NAMALWA (cell line): ENCODE measurements at places on chromosomes 3 and 15.

- DNase-seq: no peak
Measured at GRCh38 chr15:76865548-76865991, 39.6 kb downstream of the SCAPER start.

- DNase-seq: no peak
Measured at GRCh38 chr3:2523281-2523836, 424.7 kb downstream of the CNTN4 start.

- no peak for DNase-seq
Measured at GRCh38 chr15:64560501-64560900, 100.1 kb downstream of the ZNF609 start.

DNA sequence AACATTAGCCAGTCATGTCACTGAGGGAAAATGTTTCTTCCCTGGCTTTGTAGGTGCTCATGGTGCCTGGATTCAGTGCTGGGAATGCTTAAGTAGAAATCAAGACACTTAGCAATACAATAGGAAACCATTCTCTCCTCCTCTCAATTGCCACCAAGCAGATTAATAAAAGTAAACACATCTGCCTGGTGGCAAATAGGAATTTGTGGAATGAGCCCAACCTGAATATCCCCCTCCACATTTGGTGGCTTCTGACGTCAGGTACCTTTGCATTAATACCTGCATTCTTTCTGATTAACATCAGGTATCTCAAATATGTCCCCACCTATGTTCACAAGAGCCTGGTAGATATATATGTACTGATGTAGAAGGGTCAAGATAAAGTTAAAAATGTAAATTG is 42.7 kb downstream of the PPP2R3A start:
- no peak for DNase-seq

- DNase-seq: no peak
Measured at GRCh38 chr3:129441782-129442181, 1.8 kb downstream of the IFT122 start.

- DNase-seq: peak; percentile 22
Measured at GRCh38 chr3:188916934-188917401, 254.8 kb upstream of the TPRG1 start.

- DNase-seq: no peak
Measured at GRCh38 chr15:92881211-92881754, 18.8 kb upstream of the CHD2 start.

DNA sequence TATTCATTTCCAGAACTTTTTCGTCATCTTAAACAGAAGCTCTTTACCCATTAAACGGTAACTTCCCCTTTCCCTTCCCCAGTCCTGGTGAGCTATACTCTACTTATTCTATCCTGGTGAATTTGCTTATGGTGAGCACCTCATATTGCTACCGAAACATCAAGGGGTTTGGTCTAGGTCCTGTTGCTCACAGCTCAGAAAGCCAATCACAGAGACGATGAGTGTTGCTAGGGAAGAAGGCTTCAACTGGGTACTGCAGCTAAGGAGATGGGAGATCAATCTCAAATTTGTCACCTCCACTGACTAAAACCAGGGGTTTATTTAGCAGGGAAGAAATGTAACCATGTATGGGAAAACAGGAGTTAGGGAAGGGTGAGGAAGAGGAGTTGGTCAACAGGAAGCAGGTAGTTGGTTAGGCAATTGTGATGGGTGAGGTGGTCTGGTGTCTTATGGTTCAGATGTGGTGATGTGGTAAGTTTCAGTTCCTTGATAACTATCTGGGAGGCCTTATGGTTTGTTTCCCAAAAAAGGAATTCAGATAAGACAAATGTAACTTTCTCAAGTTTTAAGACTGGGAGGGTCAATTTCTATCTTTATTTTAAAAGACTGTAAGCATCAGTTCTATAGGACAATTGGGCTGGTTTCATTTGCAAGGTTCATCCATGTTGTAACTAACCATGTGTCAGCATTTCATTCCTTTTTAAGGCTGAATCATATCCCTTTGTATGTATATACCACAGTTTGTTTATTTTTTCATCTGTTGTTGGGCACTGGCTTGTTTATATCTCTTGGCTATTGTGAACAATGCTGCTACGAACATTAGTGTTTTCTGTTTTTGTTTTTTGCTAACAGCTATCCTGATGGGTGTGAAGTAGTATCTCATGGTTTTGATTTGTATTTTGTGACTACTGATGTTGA is 24.3 kb downstream of the ARHGAP11B start:
- DNase-seq: peak; percentile 17

- DNase-seq: no peak
Measured at GRCh38 chr3:112411425-112411824, 78.5 kb downstream of the CD200 start.

GRCh38 chr3:45553469-45553974 is 41.0 kb upstream of the LIMD1 start:
- DNase-seq: peak; percentile 72

- DNase-seq: no peak
Measured at GRCh38 chr3:129025108-129025507, 24.0 kb downstream of the EFCC1 start.

- DNase-seq: no peak
Measured at GRCh38 chr3:160398820-160399124, 253 bp downstream of the IFT80 start.

GRCh38 chr3:174318181-174318580 is 541.0 kb upstream of the NAALADL2 start:
- no peak for DNase-seq

GRCh38 chr3:55000546-55000945 is 72.7 kb upstream of the LRTM1 start:
- no peak for DNase-seq

DNA sequence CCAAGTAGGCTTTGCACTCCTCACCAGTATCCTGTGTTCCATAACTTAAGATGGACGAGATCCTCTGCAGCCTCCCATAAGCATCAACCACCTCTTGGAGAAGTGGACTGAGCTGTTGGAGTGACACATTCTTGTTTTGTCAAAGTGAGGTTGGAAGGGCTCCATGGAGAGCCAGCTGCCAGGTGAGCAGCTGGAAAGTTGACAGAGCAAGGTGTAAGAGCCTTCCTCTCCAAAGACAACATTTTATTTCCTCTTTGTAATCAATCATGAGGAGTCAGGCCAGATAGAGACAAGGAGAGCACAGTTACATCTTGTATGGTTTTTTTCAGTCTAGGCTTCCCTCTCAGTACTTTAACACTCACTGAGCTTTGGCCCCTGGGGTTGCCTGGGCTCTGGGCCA is 5.1 kb downstream of the ABI3BP start:
- DNase-seq: no peak

- DNase-seq: peak; percentile 53
Measured at GRCh38 chr15:50189633-50190032, 7.6 kb downstream of the SLC27A2 start.

GRCh38 chr3:182484682-182485081 is 308.6 kb upstream of the ATP11B start:
- DNase-seq: no peak

- DNase-seq: no peak
Measured at GRCh38 chr3:122679882-122680474, 661 bp upstream of the PARP14 start.

GRCh38 chr3:135539854-135540253 is 425.7 kb upstream of the PPP2R3A start:
- DNase-seq: no peak

DNA sequence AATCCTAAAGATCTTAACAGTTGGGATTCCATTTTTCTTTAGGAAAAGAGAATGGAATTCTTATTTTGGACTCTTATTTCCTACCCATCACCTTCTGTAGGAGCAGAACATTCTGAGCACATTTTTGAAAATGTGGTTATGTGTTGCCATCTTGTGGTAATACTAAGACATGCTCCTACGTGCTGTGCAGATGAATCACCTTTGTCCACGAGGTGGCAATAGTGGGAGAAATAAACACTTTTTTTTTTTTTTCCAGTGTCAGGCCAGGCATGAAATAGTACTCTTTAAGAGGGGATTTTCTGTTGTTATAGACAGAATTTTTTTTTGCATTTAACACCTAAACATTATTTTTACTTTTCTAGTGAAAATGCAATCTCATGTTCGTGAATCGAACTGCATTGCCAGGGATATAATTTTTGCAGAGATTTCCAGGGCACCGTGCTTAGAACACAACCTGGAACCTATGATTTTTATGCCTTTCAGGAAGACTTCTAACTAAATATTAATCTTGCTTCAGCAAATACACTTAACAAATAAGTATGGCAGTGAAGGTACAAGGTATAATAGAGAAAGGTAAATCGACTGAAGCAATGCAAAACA is 196.6 kb downstream of the GAP43 start:
- DNase-seq: peak; percentile 88

GRCh38 chr3:8460050-8460708 is 41.4 kb upstream of the LMCD1 start:
- no peak for DNase-seq

DNA sequence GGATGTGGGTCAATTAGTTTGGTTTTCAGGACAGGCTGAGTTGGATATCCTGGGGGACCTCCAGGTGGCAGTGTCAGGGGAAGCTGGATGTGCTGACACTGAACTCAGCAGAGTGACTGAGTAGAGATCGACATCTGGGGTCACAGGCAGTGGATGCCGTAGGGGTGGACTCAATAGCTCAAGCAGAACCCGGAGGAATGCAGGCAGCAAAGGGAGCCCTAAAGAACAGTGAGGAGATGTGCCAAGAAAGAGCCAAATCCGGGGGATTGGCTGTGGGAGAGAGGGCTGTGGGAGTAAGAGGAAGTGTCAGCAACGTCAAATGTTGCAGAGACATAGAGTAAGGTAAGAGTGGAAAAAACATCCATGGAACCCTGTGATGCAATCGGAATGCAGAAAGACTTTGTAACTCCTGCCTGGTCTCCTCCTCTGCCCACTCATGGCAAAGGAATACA is 11.6 kb downstream of the CCR5AS start:
- no peak for DNase-seq

DNA sequence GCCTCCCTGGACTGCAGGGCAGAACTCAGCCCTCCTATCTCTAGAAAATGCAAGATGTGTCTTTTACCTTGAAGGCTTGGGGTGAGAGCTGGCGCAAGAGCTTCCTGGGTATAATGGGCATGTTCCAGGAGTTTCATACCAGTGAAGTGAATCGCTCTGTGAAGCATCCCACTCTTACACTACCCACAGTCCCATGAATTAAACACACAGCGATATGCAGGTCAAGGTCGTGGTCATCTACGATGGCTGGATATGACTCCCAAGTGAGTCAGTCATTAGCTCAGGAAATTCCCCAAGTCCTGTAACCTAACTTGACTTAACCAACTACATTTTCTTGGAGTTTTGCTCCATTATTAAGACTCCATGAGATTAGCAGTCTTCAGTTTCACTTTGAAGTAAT is 439.7 kb downstream of the NTRK3 start:
- no peak for DNase-seq

GRCh38 chr15:42474827-42475226 is 16.1 kb downstream of the ZNF106 start:
- no peak for DNase-seq

GRCh38 chr15:95162069-95162468 is 930.7 kb downstream of the MCTP2 start:
- no peak for DNase-seq

DNA sequence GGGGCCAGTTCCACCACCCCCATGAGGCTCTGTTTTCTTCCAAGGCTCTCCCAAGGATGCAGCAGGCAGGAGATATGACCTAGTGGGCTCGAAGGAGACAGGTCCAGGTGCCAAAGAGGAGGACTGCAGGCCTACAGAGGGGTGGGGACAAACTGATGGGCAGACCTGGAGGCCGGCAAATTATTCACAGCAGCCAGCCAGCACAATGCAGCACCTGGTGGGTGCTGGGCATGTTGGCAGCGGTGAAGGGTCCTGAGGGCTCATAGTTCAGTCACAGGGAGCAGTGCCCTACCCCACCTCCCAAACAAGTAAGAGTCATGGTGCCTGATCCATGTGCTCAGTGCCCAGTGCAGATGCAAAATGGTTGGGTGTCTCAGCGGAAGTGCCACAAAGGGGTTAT is 171.7 kb downstream of the ABHD5 start:
- DNase-seq: no peak

- peak; percentile 74 for DNase-seq
Measured at GRCh38 chr15:58070801-58071418, 5.4 kb upstream of the ALDH1A2 start.

DNA sequence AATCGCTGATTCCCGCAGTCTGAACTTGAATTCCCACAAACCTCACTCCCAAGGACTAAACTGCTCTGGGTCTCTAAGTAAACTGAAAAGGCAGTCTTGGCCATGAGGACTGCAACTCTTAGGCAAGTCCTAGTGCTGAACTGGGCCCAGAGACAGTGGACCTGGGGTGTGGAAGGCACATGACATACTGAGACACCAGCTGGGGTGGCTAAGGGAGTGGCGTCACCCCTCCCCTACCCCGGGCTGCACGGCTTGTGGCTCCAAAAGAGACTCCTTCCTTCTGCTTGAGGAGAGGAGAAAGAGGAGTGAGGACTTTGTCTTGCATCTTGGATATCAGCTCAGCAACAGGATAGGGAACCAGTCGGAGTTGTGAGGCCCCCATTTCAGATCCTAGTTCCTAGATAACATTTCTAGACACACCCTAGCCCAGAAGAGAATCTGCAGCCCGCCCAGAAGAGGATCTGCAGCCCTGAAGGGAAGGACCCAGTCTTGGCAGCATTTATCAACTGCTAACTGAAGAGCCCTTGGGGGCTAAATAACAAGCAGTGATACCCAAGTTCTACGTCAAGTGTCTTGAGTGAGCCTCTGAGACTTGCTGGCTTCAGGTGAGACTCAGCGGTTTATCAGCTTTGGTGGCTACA is 110.7 kb upstream of the C3orf80 start:
- no peak for DNase-seq

- no peak for DNase-seq
Measured at GRCh38 chr15:28955993-28956421, 70.2 kb downstream of the APBA2 start.

GRCh38 chr3:52078781-52079560 is 22.6 kb upstream of the DUSP7 start:
- DNase-seq: no peak

- peak; percentile 21 for DNase-seq
Measured at GRCh38 chr15:91942720-91943394, 89.3 kb downstream of the SLCO3A1 start.

DNA sequence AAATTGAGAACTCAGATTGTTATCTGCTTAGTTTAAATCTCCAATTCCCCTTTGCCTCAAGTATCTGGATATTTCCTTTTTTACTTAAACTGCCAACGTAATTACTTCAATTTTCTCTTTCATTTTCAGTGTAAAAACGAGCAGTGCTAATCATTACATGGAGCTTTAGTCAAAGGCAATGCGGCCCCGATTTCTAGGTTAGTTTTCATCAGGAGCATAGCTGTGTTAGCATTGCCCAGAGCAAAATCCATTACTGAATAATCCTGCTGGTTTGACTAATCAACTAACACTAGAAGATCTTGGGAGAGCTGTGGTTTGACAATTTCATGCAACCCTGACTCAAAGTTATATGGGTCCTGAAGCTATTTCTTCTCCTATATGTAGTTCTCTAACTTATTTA is 46.2 kb downstream of the ZPLD1 start:
- DNase-seq: no peak

DNA sequence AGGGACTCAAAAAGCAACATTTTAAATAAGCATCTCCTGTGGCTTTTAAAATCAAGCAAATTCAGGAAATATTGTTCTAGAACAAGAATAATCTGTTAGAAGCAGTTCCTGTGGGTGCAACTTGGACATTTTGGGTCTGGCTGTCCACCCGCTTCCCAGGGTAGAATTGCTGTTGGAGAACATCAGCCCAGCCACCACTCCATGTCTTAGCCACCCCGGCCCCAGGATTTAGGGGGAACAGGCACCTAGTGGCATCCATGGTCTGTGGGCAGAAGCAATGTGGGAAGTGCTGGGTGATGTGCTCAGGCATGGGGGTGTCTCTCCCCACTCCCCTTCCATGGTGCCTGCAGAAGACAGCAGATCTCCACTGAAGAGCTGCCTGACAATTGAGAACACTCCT is 162.6 kb downstream of the KLF13 start:
- DNase-seq: no peak
